ENCODE measurements at places on chromosomes 11 and 22.

- DNase-seq = no peak
These were observed 16.9 kb upstream of the PEX26 start for GRCh38 chr22:18060646-18061620.

- DNase-seq = no peak
These were observed 924.4 kb upstream of the TENM4 start for GRCh38 chr11:80365076-80365725.

DNA sequence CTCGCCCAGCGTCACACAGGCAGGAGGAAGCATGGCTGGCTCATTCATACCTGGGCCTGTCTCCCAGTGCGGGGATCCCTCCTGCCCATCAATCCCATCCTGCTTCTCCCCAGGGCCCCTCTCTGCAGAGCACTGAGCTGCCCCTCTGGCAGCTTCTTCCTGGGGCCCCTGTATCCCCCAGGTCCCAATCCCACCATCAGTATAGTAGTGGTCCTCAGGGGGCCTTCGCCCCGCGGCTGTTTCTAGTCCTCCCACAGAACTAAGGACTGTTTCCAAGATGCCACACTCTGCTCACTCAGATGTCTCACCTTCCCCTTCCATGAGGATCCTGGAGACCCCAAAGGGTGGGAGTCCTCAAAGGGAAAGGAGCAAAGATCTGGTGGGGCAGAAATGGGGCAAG lies 97.6 kb downstream of the PDE2A start:
- no peak for DNase-seq

GRCh38 chr11:66312549-66313320 lies 4.1 kb downstream of the CD248 start:
- peak; percentile 96 for DNase-seq

- no peak for DNase-seq
These were observed 154.4 kb downstream of the WNT11 start for GRCh38 chr11:76051937-76052336.

DNA sequence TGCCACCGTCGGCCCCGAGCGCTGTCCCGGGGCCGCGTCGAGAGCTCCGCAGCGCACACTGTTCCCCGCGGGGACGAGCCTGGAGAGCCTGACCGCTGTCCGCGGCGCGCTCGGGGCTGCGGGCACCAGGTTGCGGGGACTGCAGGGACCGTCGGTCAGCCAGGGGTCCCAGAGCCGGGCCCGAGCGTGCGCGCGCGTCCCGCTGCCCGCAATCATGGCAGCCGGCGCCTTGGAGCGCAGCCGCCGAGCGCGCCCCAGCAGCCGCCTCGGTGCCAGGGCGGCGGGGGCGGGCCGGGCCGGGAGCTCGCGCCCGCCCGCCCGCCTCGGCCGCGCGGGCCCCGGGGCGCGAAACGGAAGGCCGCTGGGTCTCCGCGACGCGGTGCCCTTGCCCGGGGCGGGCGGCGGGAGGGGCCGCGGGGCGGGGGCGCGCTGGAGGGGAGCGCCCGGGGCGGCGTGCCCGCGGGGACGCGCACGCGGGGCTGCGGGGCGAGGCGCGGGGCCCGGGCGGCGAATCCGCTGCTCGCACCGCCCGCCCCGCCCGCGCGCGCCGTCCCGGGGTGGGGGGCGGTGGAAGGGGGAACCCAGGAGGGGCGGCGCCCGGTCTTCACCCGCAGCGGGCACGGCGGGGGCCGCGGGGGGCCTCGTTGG lies 79.4 kb upstream of the PPARA start:
- DNase-seq = peak; percentile 81

GRCh38 chr22:44365832-44366231 lies 53.1 kb upstream of the SHISAL1 start:
- no peak for DNase-seq

- DNase-seq = peak; percentile 48
These were observed 12.3 kb upstream of the ASRGL1 start for GRCh38 chr11:62324731-62325556.

- no peak for DNase-seq
These were observed 16.2 kb downstream of the CD6 start for GRCh38 chr11:60987577-60988277.

DNA sequence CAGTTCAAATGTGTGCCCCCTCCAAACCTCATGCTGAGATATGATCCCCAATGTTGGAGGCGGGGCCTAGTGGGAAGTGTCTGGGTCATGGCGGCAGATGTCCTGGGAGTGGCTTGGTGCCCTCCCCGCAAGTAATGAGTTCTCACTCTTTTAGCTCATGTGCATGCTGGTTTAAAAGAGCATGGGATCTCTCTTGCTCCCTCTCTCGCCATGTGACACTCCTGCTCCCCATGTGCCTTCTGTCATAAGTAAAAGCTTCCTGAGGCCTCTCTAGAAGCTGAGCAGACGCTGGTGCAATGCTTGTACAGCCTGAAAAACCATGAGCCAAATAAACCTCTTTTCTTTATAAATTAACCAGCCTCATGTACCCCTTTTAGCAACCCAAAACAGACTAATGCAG lies 98.8 kb downstream of the SGSM3 start:
- no peak for DNase-seq

Data from head of caudate nucleus (tissue), 42 donors.